ENCODE measurements at places on chromosomes 2 and 18.

- DNase-seq, result no peak
Measured at GRCh38 chr18:55778788-55779690, 191.0 kb upstream of the TCF4 start.

- no peak for DNase-seq
Measured at GRCh38 chr2:11703700-11704099, 33.7 kb upstream of the NTSR2 start.

- no peak for DNase-seq
Measured at GRCh38 chr18:50790948-50791347, 28.9 kb downstream of the MRO start.

DNA sequence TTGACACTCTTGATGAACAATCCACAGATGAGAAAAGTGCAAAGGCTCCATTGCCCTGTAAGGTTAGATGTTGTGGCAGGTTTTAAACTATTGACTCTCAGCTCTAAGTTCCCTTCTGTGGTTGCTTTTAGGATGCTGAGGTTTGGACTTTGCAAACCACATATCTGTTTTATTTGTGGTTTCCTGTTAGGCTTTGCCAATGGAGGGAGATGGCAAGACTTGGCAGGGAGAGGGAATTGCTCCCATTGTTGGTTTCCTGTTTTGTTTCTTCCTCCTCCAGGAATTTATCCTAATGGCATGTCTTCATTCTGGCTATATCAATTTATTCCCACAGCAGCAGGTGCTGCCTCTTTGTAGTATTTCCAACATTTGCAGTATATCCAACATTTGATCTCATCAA lies 772.3 kb downstream of the LRRTM4 start:
- DNase-seq, result no peak

DNA sequence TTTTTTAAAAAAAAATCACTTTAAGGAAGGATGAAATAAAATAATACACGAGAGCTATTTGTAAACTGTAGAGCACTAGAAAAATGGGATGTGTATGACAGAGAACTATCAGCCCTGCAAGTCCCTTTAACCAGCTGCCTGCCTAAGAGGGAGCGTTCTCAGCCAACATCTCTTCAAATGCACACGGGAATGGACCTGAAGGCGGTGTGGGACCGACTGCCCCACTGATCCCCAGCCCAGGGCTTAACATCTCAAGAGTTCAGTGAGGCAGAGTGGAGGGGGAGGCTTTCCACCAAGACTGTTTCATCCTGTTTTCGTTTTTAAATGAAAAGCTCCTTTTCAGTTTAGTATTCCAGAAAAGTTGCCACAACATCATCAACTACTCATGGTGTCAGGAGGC lies 2.2 kb downstream of the INPP4A start:
- DNase-seq, result no peak

- no peak for DNase-seq
Measured at GRCh38 chr2:238513346-238513745, 86.6 kb downstream of the ASB1 start.

GRCh38 chr18:70299393-70299792 lies 10.5 kb downstream of the SOCS6 start:
- DNase-seq, result no peak

- DNase-seq, result no peak
Measured at GRCh38 chr18:26307161-26307773, 81.0 kb downstream of the TAF4B start.

GRCh38 chr2:204763974-204764703 lies 218.9 kb downstream of the PARD3B start:
- no peak for DNase-seq

- DNase-seq, result no peak
Measured at GRCh38 chr2:239096676-239097427, 249.0 kb downstream of the TWIST2 start.

GRCh38 chr2:200357845-200358244 lies 51.4 kb downstream of the SPATS2L start:
- DNase-seq, result no peak

GRCh38 chr18:79962311-79962710 lies 2.1 kb upstream of the HSBP1L1 start:
- DNase-seq, result no peak

DNA sequence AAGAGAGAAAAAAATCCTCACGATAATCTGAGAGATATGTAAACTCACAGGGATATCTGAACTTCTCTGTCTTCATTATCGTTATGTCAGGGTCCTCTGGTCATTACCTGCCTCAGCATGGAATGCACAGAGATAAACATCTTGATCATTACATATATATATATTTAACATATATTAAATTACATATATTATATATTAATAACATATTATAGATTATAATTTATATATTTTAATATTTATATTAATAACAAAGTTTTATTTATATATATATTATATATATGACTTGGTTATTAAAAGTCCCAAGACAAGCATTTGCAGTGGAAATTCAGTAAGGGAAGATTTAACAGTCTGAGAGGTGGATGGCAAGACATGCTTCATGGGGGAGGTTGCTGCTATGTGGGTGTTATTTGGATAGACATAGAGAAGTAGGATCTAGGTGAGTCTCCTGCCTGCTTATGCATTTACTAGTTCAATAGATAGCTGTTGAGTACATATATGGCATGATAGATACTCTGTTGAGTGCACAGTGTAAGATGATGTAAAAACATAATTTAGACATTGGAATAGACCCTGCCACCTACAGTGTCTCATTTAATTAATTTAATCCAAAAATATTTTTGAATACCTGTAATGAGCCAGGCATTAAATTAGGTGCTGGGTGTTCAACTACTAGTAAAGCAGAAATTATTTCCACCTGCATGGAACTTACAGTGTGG lies 255.2 kb downstream of the RAD51AP2 start:
- DNase-seq, result no peak

GRCh38 chr18:72675394-72675793 lies 131.3 kb upstream of the CBLN2 start:
- DNase-seq, result no peak

DNA sequence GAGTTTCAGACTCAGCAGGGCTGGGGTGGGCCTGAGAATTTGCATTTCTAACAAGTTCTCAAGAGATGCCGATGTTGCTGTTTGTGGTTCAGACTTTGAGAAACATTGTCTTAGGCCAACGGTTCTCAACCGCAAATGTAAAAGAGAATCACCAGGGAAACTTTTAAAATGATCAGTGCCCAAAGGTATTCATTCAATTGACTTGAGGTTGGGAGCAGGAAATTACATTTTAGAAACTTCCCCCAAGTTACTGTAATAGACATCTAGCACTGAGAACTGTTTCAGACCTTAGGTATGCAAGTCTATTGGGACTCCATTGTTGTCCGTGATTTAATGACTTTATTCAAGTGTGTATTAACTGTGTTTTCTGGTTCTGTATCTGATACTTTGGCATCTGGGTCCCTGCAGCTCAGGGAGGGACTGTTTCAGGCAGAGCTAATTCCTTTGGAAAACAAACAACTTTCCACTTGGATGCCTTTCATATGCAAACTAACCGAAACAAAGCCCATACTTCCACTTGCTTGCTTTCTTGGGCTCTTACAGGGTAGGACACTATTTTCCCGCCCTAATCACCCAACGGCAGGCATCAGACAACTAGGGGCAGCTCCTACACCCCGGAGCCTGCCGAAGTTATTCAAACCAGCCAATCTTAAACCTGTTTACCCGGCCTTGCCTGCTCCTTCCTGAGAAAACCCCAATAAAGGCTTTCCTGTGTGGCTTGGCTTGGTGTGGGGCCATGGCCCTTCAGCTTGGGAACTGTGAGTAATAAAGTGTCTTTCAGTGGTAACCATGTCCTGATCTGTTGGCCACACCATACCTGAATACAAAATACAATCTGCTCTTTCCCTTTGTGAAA lies 97.6 kb downstream of the POLE4 start:
- DNase-seq, result no peak

DNA sequence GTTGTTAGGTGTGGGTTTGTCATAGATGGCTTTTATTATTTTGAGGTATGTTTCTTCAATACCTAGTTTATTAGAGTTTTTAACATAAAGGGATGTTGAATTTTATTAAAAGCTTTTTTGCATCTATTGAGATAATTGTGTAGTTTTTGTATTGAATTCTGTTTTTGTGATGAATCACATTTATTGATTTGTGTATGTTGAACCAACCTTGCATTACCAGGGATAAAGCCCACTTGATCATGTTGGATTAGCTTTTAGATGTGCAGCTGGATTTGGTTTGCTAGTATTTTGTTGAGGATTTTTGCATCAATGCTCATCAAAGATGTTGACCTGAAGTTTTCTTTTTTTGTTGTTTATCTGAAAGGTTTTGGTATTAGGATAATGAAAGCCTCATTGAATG lies 328.2 kb downstream of the ADCYAP1 start:
- no peak for DNase-seq

GRCh38 chr18:48676756-48677368 lies 138.0 kb downstream of the CTIF start:
- DNase-seq, result peak; percentile 39

DNA sequence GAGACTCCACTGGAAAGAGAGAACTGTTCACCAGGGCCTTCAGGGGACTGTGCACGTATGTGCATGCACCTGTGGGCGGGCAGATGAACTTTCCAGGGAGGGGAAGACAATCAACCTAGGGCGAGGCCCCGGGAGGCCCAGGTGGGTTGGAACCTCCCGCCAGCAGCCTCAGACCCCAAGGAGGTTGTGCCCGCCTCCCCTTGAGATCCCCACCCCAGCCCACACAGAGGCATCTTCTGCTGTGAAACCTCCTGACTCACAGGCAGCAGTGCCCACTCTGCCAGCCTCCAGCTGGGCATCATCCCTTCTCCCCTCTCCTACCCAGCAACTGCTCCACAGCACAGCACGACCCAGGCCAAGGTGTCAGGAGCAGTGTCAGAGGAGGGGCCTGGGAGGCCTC lies 54.4 kb downstream of the FAM178B start:
- DNase-seq, result no peak

- no peak for DNase-seq
Measured at GRCh38 chr2:179393481-179393880, 128.8 kb upstream of the SESTD1 start.

- no peak for DNase-seq
Measured at GRCh38 chr2:141187075-141187439, 943.8 kb downstream of the LRP1B start.

- DNase-seq, result no peak
Measured at GRCh38 chr18:4412286-4412685, 42.8 kb downstream of the DLGAP1 start.

DNA sequence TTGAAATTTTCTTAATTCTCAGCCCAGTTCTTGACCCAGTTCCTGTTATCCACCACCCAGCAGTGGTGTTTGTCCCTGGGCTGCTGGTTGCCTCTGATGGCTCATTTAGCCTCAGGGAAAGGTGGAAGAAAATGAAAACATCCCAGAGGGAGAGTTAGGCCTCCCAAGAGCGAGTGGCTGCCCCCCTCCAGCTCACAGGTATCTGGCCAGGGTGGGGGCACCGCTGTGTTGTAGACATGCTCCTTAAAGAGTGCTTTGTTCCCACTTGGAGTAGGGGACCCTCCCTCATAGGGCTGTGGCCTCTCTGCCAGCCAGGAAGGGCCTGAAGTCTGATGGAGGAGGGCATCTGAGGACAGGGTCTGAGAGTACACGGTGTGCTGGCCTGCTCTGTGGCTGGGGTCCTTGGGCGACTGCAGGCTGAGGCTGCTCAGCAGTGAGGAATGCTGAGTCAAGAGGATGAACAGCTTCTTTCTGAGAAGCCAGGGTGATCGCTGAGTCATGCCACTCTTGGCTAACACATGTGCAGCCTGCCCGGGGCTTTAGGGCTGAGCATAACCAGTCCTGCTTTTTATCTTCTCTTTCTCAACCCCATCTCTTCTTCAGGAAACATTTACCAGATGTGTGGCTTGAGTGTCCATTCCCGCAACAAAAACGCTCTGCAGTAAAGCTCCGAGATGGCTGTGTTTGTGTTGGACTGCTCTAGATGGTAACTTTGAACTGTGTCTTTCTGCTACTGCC lies 72.3 kb downstream of the IL1R2 start:
- DNase-seq, result peak; percentile 70

DNA sequence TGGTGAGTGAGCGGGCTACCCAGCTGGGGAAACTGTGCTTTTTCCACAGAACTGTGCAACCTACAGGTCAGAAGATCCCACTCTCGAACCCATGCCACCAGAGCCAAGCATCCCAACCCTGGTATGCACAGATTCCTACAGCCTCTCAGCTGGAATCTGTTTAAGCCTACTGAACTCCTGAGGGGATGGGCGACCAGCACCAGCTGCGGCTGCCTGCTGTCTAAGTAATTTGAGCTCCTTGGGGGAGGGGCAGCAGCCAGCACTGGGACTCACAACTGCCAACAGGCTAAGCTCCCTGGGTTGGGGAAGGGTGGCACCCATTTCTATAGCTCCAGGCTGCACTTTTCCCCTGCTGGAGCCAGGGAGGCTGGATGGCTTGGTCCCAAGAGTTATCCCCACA lies 11.8 kb downstream of the CYP27C1 start:
- no peak for DNase-seq

DNA sequence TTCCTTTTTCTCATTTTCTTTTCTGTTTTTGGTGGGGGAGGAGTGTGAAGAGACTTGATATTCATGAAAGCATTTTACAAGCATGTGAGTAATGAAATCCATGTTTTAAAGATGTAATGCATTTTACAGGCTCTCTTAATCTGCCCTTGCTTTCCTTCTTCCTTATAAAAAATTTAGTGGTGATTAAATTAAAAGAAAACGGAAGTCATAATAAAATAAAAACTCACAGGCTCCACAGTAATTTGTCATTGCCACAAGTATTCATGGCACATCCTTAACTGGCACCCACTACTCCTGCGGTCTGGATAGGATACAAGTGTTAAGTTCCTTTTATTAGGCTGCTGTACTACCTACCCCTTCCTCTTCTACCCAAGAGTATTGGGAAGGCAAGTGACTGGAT lies 241.2 kb downstream of the SLC4A3 start:
- no peak for DNase-seq

DNA sequence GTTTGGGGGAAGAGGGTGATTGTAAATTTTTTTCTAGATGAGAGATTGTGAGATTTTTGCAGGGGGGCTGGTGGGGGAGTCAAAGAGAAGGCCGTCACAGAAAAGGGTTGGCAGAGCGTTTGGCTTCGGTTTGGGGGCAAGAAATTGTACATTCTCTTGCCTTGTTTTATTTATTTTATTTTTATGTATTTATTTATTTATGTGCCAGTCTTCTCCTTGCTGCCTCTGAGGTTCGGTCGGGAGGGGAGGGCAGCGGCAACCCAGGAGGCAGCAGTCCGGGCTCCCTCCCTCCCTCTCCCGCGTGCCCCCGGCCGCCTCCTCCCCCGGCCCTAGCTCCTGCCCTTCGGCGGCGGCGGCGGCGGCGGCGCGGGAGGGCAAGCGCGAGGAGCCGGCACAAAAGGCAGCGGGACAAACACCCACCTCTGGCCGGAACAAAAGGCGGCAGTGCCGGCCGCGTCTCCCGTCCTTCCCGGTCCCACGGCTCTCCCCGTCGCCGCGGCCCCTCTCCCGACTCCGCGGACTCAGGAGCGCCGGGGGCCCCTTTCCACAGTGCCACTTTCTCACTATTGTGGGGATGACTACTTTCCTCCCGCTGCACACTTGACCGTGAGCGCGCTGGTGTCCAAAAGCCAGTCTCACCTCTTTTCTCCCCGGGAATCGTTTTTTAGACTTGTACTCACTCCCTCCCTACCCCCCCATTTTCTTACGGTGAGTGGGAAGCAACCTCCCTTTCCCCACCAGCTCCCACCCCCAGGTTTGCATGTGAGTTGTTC lies 1.2 kb downstream of the BCL11A start:
- no peak for DNase-seq

GRCh38 chr18:48219810-48220499 lies 189.2 kb downstream of the ZBTB7C start:
- no peak for DNase-seq

GRCh38 chr2:24163601-24164000 lies 11.3 kb upstream of the FAM228A start:
- DNase-seq, result no peak

All from bone marrow (tissue), 2 donors.